ENCODE measurements at places on chromosomes 5 and 9.

GRCh38 chr5:67033880-67034651, 162.5 kb downstream of the CD180 start:
- DNase-seq: no peak

DNA sequence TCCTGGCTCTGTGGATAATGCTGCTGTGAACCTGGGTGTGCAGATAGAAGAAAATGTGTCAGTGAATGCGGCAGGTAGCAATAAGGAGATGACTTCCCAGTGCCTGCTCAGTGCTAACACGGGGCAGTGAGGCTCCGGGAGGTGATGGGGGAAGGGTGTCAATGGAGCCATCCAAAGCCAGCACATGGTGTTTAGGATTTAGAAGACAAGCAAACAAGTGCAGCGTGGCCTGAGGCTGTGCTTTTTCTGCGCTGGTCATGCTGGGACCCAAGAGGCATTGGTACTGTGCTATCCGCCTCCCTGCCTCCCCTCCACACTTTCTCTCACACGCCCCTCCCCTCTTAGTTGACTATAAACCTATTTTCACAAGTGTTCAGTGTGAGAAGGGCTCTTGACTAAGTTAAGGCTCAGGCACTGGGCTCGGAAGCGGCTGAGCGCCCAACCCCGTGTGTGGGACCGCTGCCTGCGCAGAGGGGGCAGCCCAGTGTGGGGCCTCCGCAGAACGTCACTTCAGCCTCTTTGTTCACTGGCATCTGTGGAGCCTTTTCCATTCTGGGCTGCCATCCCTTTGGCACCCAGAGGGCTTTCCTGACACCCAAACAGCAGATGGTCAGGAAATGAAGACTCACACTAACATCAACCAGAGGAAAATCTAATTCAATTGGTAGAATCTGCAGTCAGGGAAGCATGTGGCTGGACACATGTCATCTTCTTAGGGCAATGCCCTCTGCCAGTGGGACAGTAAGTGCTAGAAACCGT, 21.8 kb upstream of the NINJ1 start:
- DNase-seq: no peak

- no peak for DNase-seq
These were observed 126.4 kb downstream of the DOCK2 start for GRCh38 chr5:169763376-169764017.

- DNase-seq: no peak
These were observed 26.7 kb upstream of the ADAMTS2 start for GRCh38 chr5:179371681-179372680.

- no peak for DNase-seq
These were observed 1196.9 kb upstream of the C9orf72 start for GRCh38 chr9:28770226-28770625.

DNA sequence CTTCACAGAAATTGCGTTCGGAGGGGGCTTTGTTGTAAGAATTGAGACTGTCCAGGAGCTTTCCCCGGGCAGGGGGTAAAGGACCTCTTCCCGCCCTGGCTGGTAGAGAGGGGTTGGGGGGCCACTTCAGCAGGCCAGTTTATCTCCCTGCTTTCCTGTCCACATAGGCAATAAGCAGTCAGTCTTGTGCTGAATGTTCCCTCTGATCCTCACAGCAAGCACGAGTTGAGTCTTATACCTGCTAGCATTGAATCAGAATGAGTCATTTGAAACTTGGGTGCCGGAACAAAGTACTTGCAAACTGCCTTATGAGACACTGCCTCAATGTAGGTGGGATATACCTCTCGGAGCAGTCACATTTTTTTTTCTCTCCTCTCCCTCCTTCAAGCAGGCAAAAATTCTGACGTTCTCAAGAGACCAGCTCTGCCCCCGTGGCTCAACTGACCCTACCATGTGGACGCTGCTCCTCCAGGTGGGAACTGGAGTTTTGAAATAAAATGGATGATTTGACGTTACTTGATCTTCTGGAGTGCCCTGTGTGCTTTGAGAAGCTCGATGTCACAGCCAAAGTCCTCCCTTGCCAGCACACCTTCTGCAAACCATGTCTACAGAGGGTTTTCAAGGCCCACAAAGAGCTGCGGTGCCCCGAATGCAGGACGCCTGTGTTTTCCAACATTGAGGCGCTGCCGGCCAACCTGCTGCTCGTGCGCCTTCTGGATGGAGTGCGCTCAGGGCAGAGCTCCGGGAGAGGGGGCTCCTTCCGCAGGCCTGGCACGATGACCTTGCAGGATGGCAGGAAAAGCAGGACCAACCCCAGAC, 1.3 kb downstream of the SH3RF2 start:
- no peak for DNase-seq

GRCh38 chr5:1561402-1561929, 37.7 kb upstream of the LPCAT1 start:
- DNase-seq: no peak

Measured in brain pericyte (primary cell).